ENCODE measurements at places on chromosomes 7 and 10. TPM values are rescaled to one million over a fixed set of nuclear protein-coding genes. Genes with fewer than 3 reads are reported as not detected.

Gene PPP1R3C
- total RNA-seq: 2.1 TPM

Gene HOXA10
- not detected for total RNA-seq

Gene PODXL
- total RNA-seq: 22.1 TPM

Gene RADIL
- 7.6 TPM for total RNA-seq

Gene GSTO2
- 0.26 TPM for total RNA-seq

Gene ADCY1
- 0.98 TPM for total RNA-seq

Gene LIPJ
- not detected for total RNA-seq

Gene SKIDA1
- total RNA-seq: 4.9 TPM

Gene RPEL1
- not detected for total RNA-seq

Data from A673 (cell line).